ENCODE measurements at places on chromosomes 7 and 10. TPM values are rescaled to one million over a fixed set of nuclear protein-coding genes. Genes with fewer than 3 reads are reported as not detected.

The ASB10 gene
- total RNA-seq, result not detected

The ODAD2 gene
- 0.44 TPM for total RNA-seq

The GTF2IRD1 gene
- 35.8 TPM for total RNA-seq

The LRRD1 gene
- total RNA-seq, result 0.25 TPM

The DYDC2 gene
- 0.57 TPM for total RNA-seq

GRCh38 chr10:34938399-34938670 is 123.2 kb upstream of the PARD3 start:
- no peak for DNase-seq

DNA sequence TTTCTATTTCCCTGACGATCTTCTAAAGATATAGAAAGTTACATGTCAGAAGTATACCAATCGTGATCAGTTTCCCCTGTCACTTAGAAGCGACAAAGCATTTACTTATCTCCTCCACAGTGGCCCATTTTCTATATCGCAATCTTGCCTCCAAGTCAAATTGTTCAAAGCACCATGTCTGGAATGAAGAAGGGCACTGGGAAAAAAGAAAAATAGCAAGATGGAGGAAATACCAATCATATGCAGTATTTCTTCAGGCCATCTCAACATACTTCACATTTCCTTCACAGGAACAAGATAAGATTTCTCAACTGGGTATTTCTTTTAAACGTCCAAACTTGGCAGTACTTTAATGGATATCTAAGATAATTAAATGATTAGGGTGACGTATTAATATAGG is 63.3 kb upstream of the IL6 start:
- no peak for DNase-seq

DNA sequence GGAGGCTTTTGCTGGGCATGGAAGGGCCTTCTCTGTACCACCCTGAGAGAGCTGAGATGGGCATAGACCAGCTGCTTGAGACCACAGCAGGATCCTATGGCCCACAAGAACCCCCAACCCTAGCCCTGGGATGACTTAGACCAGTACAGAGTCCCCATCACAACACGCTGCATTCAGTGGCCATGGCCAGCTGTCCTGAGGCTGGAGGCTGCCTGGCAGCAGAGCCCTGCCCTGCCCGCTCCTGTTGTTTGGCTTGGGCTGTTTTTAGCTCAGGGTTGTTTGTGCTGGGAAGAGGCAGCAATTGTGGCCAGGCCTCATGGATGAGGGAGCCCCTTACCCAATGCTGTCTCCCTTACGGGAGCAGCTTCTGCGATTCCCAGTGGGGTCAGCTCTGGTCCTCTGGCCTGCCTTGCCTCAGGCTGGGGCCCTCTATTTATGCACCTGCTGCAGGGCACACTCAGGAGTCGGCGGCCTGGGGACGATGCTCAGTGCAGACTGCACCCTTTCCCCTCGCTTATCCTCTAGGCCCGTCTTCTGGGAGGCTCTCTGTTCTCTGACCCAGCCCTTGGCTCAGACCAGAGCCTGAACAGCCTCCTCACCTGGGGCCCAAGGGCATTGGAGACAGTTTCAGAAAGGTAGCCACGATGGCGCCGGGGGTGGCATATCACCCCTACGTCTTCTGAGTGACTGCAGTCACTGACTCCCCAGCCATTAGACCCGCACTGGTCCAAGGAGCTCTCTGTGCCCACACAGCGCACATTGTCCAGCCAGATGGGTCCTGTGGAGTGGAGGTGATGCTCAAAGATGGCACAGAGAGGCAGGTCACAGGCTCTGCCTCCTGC is 6.3 kb downstream of the LOXL4 start:
- DNase-seq, result no peak

GRCh38 chr7:67380858-67381257 is 384.2 kb downstream of the TYW1 start:
- no peak for DNase-seq

- no peak for DNase-seq
These were observed 34.3 kb downstream of the INPP5A start for GRCh38 chr10:132571650-132572544.

- no peak for DNase-seq
These were observed 25.0 kb downstream of the IFIT3 start for GRCh38 chr10:89352802-89353201.

DNA sequence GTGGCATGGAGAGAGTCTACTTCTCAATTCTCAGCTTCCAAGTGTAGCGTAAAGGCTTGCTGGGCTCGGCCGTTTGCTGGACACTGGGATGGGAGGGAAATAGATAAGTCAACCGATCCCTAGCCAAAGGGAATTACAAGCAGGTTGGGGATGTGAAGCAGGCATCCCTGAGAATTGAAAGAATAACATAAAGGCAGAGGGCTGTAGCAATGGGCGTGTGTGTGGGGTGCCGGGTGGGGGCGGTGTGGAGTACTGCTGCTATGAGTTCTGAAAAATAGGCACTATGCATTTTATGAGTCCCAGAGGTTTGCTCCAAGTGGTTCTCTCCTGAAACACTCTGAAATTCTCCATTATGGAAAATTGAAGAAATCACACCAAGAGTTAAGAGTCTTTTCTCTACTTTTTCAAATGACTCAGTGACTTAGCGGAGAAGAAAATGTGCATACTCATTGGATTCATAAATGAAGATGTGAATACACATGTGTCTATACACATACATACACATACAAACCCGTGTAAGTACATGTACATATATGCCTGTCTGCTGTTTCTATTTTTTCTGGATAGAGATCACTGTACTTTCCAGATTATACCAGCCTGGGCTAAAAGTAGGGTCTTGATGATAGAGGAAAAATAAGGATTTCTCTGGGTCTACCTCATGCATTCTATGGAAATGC is 65.4 kb downstream of the ADRA2A start:
- DNase-seq, result no peak

DNA sequence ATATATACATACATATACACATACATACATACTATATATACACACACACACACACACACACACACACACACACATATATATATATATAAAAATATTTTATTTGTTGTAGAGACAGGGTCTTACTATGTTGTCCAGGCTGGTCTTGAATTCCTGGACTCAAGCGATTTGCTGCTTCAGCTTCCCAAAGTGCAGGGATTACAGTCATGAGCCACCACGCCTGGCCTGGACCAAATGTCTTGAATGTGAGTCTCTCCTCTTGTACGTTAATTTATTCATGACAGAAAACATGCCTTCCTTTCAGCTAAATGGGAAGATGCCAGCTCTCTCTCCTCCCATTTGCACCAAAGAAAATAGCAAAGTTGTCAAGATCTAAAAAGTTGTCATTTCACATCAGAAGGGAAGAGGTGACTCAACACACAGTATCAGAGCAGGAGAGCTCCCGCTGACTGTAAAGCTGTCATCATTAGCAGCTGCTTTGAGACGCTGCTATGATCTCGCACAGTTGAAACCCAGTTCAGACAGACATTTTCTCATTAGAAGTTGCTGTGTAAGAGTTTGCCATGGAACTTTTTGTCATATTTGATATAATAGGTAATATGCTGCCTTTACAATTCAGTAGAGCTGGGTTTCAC is 224.3 kb downstream of the SFMBT2 start:
- no peak for DNase-seq

GRCh38 chr7:90625562-90625961 is 29.4 kb downstream of the CDK14 start:
- DNase-seq, result peak; percentile 77

GRCh38 chr7:44608916-44609648 is 2.7 kb downstream of the OGDH start:
- no peak for DNase-seq

DNA sequence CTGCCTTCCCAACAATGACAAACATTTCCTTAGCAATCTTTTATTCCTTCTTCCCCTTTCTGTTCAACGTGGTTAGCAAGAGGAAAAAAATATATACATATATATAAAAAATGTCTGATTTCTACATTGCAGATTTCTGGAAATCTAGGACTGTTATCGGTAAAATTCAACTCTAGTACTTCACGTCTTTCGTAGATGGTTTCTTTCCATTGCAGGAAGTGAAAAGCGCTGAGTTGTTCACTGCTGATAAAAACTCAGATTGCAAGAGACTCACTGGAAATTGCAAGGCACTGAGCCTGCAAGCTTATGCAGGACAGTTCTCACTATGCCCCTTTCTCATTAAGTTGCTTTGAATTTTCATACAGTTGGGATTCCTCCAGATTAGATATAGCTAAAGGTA is 23.9 kb downstream of the KIN start:
- DNase-seq, result no peak

- peak; percentile 12 for DNase-seq
These were observed 28.2 kb downstream of the PFKP start for GRCh38 chr10:3095373-3096139.
